ENCODE measurements at places on chromosomes 2 and 18.

DNA sequence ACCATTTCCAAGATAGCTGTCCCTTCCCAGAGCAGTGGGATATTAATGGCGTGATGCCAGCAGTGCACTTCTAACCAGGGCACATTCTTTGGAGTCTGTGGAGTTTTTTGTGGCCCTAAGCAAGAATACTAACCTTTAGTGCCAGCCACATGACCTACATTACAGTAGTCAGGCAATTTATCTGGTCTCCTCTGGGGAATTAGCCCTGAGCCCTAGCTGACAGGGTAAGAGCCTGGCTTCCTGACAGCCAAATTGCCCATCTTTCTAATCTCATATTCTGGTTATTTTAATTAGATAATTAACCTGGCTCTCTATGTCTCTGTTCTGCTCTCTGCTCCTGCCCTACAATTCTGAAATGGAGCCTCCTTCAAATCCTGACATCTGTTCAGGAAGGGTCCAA, 5.2 kb downstream of the PFN4 start:
- H3K4me1 ChIP-seq, result no peaks in the 10 kb centered on the region
- DNase-seq, result no peak
- no peak overlapping the region for H3K27ac ChIP-seq
- H3K36me3 ChIP-seq, result no peaks in the 10 kb centered on the region
- H3K27me3 ChIP-seq, result no peaks in the 10 kb centered on the region
- no peak overlapping the region for H3K4me3 ChIP-seq

DNA sequence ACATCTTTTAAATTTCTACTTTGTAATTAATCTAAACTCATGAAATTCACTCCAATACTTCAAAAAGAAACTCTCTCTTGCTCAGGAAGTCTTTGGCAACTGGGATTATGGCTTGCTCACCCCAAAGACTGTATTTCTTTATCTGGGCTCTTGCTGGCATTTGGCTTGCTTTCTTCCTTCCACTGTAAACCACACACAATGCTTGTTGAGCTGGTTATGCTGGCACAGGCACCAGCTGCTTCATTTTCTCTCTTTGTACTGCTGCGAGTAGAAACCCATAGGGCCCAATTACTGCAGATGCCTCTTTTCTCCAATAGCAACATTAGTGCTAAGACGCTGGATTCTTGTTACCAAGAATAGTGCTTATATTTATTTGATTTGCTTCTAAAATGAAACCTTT, 51.4 kb downstream of the SLC38A11 start:
- no peak overlapping the region for H3K4me3 ChIP-seq
- no peak for DNase-seq
- no peaks in the 10 kb centered on the region for H3K27me3 ChIP-seq
- H3K27ac ChIP-seq, result no peak overlapping the region
- peaks cover 2% of the 10 kb centered on the region for H3K4me1 ChIP-seq

DNA sequence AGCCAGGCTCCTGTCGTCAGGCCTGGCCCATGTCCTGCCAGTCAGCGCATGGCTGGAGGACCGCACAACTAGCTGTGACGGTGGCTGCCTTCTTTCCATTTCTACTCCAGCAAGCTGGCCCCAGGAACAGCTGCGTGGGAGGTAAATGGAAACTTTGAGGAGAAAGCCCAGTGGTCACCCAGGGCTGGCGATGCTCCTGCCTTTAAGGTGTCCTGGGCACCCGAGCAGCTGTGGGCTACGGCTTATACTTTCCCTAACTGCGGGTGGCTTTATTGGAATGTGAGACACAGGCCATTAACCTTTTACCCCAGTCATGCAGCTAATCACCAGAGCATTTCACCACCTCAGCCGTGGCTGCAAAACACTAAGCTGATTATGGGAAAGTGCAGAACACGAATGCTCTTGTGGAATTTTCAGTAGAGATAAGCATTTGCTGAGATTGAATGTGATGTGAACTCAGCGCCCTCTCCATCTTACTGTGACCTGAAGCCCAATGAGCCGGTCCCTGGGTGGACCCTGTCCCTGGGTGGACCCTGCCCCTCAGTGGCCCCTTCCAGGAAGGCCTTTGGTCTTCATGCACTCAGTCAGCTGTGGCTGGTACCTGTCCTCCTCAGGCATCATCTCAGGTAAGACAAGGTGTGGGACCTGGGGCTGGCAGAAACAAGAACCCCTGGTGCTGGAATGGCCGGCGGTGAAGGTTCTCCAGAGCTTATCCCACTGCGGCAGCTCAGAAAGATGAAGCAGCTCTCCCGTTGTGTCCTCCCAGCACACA, 275.4 kb upstream of the HS6ST1 start:
- H3K4me3 ChIP-seq, result no peak overlapping the region
- H3K27me3 ChIP-seq, result peaks cover 2% of the 10 kb centered on the region
- H3K36me3 ChIP-seq, result no peaks in the 10 kb centered on the region
- H3K27ac ChIP-seq, result no peak overlapping the region

- no peaks in the 10 kb centered on the region for H3K4me1 ChIP-seq
- no peak for DNase-seq
- no peak overlapping the region for H3K27ac ChIP-seq
- no peak overlapping the region for H3K4me3 ChIP-seq
Measured at GRCh38 chr18:76499637-76500340, 4.7 kb upstream of the ZNF516 start.

DNA sequence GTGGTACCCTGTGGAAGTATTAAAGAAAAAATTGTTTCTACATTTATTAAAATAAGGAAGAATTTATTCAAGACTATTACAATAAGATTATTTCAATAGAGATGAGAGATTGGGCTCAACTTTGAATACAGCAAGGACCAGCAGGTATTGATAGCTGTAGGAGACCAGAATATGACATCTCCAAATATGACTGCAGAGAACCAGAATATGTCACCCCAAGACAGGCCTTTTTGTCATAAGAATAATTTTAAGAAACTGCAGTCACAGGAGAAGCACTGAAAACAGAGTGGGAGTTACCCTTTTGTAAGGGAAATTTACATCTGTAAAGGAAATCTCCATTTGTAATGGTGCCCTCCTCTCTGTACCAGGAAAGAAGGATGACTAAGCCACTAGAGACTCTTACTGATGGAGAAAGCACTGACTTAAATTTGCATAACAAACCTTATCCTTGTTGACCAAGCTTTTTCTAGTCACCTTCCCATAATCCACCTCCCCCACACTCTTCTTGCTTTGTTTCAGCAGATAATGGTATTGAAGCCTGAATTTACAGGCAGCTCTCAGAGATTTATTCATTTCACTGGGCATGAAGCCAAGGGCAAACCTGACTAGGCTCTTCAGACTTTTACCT, 145.1 kb upstream of the RMP24 start:
- no peaks in the 10 kb centered on the region for H3K27me3 ChIP-seq
- DNase-seq, result no peak
- no peak overlapping the region for H3K4me3 ChIP-seq

- H3K4me1 ChIP-seq, result no peaks in the 10 kb centered on the region
- H3K36me3 ChIP-seq, result no peaks in the 10 kb centered on the region
- no peak overlapping the region for H3K4me3 ChIP-seq
- no peak overlapping the region for H3K27ac ChIP-seq
- no peak for DNase-seq
Measured at GRCh38 chr2:230861552-230862255, 3.0 kb upstream of the ITM2C start.

DNA sequence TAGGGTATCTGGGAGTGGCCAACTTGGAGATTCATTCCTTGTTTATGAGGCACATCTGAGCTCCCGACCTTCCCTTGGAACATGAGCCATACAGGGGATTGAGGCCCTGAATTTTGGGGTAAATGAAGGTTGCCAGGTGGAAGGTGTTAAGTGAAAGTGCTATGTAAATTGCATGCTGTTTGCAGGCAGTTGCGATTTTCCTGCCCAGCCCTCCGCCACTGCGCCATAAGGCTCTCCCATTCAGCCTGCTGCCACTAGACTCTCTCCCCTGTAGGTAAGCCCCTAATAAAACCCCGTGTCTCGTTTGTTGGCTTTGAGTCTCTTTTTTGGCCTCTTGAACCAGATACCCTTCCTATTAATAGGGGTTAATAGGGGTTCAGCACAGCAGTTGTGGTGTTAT, 33.8 kb downstream of the PCARE start:
- H3K4me3 ChIP-seq, result no peak overlapping the region
- H3K4me1 ChIP-seq, result peaks cover 3% of the 10 kb centered on the region
- H3K27me3 ChIP-seq, result no peaks in the 10 kb centered on the region
- no peak overlapping the region for H3K27ac ChIP-seq
